Body of pancreas (tissue), 4 donors: ENCODE measurements at places on chromosomes 2 and 18.
A peak's percentile ranks its signal among the peaks of the same experiment; 100 is the strongest.

DNA sequence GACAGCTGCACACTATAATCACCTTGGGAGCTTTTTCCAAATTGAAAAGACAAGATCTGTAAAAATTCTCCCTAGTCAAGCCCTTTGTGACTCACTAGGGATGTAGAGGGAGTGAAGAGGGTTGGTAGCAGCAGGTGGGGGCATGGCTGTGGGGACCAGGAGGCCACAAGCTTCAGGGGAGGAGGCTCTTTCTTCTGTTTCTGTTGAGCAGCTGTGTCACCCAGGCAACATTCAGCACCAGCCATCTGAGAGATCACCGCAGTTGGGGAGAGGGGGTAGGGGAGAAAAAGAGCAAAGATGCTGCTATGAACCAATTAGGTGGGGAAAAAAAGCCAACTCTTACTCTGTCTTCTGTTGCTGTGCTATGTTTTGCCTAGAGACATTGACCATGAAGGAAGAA lies 352.3 kb upstream of the MEIS1 start:
- no peak for DNase-seq

GRCh38 chr2:101817481-101817880 lies 120.0 kb downstream of the MAP4K4 start:
- no peak for DNase-seq

- DNase-seq, result peak; percentile 19
These were observed 42.0 kb downstream of the OXER1 start for GRCh38 chr2:42721898-42722297.

- DNase-seq, result no peak
These were observed 136.7 kb upstream of the DAPL1 start for GRCh38 chr2:158658396-158658795.

DNA sequence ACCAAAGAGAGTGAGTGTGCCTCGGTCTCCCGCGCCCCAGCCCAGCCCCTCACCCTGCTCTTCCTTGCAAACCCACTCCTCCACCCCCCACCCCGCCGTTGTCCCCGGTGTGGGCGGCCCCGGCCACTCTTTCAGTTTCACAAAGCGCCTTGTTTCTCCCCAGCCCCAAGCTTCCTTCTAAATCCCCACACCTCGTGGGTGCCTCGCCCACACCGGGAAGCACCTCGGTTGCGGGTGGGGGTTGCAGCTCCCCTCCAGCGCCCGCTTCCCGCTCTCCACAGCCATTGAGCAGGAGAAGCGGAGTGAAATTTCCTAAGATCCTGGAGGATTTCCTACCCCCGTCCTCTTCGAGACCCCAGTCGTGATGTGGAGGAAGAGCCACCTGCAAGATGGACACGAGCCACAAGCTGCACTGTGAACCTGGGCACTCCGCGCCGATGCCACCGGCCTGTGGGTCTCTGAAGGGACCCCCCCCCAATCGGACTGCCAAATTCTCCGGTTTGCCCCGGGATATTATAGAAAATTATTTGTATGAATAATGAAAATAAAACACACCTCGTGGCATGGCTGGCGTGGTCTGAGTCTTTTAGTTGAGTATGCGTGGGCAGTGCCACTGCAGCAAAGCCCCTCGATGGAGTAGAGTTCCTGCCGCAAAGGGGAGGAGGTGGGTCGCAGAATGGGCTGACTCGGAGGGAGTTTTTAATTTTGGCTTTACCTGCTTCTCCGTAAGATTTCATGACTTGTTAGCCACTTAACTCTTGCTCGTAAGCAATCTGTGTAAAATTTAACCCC lies 848 bp downstream of the TMSB10 start:
- no peak for DNase-seq

GRCh38 chr2:134127496-134127895 lies 126.4 kb upstream of the MGAT5 start:
- no peak for DNase-seq

DNA sequence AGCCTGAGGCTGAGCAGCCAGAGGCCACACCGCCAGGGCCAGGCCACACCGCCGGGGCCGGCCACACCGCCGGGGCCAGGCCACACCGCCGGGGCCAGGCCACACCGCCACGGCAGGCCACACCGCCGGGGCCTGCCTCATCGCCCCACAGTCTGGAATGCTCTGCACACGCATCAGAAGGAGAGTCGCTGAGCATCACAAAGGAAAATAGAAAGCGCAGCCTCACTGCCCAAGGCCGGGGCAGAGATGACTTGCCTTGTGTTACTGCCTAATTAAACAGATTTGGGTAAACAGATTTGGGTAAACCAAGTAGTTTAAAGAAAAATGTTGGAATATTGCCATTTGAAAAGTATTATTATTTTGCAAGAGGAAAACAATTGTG lies 10.4 kb upstream of the NFATC1 start:
- no peak for DNase-seq

DNA sequence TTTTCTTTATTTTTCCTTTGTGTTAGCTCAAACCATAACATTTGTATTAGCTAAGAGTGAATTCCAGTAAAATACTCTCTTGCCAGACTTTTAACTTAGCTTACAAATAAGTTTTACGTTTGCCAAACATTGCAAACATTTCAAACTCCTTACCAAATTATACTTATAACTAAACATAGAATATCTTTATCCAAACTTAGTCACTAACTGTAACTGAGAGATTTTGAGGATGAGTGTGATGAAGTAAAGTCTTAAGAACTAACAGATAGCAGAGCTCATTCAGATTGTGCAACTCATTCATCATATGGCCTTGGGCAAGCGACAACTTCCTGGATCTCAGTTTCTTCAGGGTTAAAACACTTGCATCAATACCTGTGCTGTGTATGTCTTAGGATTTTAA lies 533.7 kb downstream of the TDRD15 start:
- DNase-seq, result no peak

DNA sequence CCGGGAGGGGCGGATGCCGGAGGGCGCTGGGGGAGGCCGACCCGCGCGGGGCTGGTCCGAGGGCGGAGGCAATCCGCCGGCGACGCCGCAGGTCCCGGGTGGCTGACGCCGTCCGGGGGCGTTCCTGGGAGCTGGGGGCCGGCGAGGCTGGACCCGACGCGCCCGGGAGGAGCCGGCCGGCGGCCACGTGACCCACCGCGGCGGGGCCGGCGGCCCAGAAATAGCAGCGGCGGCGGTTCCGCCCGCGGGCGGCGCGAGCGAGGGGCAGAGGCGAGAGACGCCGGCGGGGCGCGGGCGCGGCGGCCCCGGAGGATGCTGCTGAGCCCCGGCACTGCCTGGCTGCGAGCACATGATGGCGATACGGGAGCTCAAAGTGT lies at the start of gene RAB31:
Gene RAB31 (plus strand): TSS at position 245 of the 377 bp plus-strand sequence. CDS start 105 bp downstream, at position 350.
- peak; percentile 60 for DNase-seq

DNA sequence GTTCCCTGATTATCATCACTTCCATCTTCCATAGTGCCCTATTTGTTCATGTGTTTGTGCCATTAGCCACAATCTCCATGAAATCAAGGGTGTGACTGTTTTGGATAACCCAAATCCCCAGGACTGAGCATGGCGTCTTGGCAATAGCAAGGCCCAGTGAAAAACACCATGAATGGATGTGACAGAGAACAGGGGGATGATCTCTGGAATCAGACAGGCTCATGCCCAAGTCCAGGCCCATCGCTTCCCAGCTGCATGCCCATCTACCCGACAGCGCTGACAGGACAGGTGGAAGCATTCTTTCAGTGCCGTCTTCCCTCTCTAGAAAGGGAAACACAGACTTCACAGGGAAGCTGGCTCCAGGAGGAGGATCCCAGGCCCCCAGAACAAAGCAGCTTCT lies 50.0 kb downstream of the HDLBP start:
- no peak for DNase-seq

DNA sequence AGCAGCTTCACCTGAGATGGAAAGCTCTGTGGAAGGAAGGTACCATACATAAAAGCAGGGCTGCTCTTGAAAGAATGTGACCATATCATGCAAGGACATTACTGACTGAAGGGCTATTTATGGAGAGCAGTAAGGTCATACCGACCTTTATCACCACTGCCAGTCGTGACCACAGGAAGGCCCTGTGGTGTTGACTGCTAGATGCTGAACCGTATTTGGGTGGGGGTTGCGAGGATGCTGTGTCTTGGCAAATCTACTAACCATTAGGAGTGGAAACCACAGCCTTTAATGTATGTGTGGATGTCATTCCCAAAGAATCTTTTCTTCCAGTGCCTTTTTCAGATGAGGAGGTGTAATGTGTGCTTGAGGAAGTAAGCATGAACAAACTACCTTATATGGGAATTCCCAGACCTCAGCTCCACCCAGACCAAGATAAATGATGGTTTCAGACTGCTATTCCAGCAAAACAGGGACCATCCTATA lies 60.8 kb downstream of the LIMS1 start:
- no peak for DNase-seq

GRCh38 chr2:169716238-169716886 lies 17.3 kb upstream of the KLHL23 start:
- peak; percentile 25 for DNase-seq

DNA sequence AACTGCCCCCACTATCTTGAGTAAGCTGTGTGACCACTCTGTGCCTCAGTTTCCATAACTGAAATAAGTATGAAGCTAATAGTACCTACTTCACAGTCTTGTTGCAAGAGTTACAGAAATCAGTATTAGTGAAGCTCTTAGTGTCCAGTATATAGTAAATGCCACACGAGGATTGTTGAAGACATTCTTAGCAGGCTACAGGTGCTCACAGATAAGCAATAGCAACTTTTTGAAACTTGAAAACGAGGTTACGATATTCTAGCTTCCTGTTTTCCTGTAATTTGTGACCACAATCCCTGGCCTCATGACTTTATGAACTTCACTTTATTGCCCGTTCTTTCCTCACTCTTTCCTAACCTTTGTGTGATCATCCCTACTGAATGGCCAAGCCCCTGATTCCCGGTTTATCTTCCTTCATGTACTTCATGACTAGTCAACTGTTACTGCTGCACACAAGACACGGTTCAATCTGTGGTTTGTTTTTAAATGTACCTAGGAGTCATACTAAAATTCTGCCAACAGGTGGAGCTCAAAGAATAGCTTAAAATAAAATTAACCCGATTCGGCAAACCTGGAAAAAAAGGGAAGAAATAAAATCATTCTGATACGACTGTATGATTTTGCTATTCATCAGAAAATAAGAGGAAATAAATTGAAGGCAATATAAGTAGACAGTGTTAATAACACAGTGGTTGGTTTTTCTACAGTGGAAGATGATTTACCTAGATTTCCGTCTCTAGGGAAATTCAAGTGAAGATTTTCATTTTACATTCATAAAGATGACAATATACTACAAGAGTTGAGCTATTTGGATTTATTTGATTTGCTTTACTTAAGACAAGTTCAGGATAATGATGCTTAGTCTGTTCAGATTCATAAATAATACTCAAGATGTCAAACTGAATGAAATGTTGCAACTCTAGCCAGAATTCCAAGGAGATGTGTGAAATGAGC lies 38.1 kb upstream of the STAT1 start:
- no peak for DNase-seq

- DNase-seq, result peak; percentile 58
These were observed 214.2 kb downstream of the DYSF start for GRCh38 chr2:71667256-71668182.

GRCh38 chr2:158998551-158999248 lies 30.3 kb downstream of the TANC1 start:
- DNase-seq, result no peak

- no peak for DNase-seq
These were observed 133.1 kb upstream of the SEC11C start for GRCh38 chr18:59006461-59007067.

DNA sequence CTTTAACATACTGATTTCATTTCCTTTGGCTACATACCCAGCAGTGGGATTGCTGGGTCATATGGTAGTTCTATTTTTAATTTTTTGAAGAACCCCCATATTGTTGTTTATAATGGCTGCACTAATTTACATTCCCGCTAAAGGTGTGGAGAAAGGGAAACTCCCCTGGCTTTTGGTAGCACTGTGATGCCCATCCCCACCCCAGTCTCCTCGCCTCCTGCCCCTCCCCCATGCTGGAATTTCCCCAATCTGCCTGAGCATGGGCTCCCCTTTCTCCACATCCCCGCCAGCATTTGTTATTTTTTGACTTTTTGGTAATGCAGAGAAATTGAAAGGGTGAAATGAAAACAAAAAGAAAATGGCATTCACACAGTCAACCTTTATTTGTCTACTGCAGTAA lies 30.0 kb upstream of the SULT1C4 start:
- no peak for DNase-seq

DNA sequence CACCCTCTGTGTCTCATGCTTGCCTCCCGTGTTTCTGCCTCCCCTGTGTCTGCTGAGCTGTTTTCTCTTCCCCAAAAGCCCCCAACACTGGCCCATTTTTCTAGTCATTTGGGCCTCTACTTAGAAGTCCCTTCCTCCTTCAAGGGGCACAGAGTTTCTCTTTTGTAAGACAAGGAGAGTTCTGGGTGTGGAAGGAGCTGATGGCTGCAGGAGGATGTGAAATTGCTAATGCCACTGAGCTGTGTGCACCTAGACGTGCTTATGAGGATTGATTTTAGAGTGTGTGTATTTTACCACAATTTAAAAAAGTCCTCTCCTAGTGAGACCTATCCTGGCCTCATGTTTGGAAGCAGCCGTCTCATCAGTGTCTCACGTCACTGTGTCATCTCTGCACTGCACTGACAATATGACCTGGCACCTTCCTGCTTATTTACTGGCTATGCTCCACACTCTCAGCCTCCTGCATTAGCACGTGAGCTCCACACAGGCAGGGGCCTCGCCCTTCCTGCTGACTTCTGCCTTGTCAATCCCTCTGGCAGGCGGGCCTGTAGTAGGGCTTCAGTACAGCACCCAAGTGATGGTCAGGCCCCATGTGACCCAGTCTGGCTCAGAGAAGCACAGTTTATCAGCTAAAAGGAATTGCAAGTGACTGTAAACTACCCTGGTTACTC lies 8.0 kb upstream of the MBP start:
- no peak for DNase-seq

DNA sequence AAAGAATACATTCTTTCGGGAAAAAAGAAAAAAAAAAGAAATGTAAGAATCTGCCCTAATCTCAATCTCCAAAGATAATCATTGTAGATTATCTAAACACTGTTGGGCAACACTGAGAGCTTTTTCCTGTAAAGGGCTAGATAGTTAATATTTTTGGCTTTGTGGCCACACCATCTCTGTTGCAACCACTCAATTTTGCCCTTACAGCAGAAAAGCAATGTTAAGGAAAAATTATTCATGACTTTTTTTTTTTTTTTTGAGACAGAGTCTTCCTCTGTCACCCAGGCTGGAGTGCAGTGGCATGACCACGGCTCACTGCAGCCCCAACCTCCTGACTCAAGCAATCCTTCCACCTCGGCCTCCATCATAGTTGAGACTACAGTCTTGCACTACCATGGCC lies 17.3 kb upstream of the FZD5 start:
- DNase-seq, result no peak
